ENCODE measurements at places on chromosomes 13 and 19.

- no peak for DNase-seq
Observed at GRCh38 chr13:24071423-24072075, 89.0 kb upstream of the SPATA13 start.

DNA sequence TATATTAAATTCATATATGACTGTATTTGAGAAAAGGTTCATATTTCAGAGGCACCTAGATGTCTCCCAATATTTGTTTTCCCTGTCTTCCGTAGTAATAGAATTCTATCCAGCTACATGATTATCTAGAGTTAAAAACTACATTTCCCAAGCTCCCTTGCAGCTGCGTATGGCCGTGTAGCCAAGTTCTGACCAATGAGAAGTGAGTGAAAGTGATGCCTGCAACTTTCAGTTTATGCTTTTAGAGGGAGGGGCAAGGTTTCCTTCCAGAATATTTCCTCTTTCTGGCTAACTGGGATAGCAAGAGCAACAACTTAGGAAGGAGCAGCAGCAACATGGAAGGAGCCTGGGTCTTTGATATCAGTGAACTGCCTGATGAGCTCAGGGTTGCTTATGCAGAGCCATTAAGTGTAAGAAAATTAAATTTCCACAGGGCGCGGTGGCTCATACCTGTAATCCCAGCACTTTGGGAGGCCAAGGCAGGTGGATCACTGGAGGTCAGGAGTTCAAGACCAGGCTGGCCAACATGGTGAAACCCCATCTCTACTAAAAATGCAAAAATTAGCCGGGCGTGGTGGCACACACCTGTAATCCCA is 23.2 kb upstream of the CYP2A13 start:
- DNase-seq: no peak

- DNase-seq: peak; percentile 15
Observed at GRCh38 chr13:46179491-46179908, 2.5 kb downstream of the LCP1 start.

GRCh38 chr19:43790587-43790986 is 9.8 kb upstream of the KCNN4 start:
- no peak for DNase-seq

DNA sequence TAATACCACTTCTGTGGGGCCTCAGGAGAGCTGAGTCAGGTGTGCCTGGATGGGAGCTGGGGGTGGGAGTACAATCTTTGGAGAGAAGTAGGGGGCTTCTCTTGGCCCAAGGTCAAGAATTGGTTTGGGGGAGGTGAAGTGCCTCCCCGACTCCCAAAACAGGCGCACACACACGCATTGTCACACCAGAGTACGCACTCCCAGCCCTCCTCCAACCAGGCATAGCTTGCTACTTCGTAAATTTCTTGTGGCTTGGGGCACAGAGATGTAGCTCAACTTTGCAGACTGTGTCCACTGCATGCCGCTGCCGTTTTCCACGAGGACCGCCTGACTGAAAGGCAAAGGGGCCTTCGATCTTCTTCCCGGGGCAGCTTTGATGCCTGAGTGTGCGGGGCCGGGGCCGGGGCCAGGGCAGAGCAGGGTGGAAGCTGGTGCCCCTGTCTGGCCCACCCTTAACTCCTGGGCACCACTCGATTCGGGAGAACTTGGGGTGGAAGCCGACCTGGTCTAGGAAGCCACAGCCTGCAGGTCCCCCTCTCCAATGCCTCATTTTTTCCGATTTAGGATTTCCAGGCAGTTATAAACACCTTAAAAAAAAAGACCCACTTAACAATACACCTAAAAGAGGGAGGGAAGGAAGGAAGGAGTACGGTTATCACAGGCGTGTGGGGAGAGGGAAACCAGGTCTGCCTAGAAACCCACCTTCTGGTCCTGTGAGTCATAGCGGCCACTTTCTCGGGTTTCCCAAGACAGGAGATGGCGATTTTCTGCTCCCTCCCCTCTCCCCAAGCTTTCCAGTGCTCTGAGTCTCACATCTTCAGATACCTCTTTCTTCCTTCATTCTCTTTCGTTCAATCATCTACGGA is 5.8 kb upstream of the TSHZ3 start:
- no peak for DNase-seq

- no peak for DNase-seq
Observed at GRCh38 chr13:78022164-78022877, 103.7 kb upstream of the EDNRB start.

- no peak for DNase-seq
Observed at GRCh38 chr13:108943842-108944241, 314.4 kb downstream of the MYO16 start.

- DNase-seq: no peak
Observed at GRCh38 chr19:5667751-5668271, 12.5 kb downstream of the MICOS13 start.

GRCh38 chr13:91785431-91786119 is 387.2 kb downstream of the GPC5 start:
- no peak for DNase-seq

GRCh38 chr13:51539887-51540286 is 44.4 kb upstream of the WDFY2 start:
- no peak for DNase-seq
